ENCODE measurements at places on chromosomes 16 and 17.

GRCh38 chr16:5838725-5839124 lies 741.1 kb upstream of the EEF2KMT start:
- DNase-seq: no peak

- no peak for DNase-seq
Observed at GRCh38 chr16:83648347-83648746, 159.4 kb upstream of the HSBP1 start.

DNA sequence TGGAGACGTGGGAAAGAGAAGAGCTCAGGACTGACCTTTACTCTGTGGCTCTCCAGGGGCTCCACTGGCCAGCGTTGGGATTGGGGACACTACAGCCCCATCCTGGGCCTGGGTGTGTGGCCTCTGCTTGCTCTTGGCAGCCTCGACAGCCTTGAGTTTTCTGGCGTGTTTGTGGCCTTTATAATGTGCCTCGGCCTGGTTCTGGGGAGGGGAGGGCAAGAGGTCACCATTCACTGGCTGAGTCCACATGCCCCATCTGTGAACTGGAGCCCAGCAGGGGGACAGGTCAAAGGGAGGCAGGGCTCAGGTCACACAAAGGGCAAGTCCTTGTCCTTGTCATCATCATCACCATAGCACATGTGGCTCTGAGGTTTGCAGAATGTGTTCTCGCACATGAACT lies 11.7 kb downstream of the NKIRAS2 start:
- no peak for DNase-seq

GRCh38 chr16:54679531-54679930 lies 251.1 kb upstream of the IRX5 start:
- no peak for DNase-seq

GRCh38 chr17:14768923-14769322 lies 468.0 kb downstream of the HS3ST3B1 start:
- DNase-seq: no peak

DNA sequence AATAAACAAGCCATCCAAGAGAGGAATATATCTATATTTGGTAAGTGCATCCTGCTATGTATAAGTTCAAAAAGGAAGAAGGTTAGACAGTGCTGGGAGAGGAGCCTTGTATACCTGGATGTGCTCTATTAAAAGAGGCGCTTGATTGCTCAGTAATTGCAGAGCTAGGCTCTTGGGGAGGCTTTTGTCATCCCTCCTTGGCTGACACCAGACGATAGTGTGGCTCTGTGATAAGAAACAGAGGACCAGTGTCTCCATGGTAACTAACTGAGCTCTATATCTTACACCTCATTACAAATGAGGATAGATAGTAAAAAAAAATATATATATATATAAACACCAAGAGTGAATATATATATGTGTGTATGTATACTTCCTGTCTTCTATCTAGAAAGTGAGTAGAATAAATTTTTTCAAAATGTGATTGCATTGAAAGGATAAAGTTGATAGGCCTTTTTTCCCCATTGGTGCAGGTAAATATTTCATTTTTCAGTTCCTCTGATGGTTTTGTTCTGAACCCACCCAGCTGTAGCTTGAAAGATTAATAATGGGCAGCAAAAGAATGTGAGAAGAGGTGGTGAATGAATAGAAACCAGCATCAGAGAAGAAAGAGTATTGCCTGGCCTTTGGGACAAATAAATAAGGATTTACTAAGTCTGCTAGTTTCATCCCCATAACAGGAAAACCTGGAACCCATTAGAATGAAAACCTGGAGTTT lies 303.7 kb downstream of the ZFHX3 start:
- DNase-seq: no peak

DNA sequence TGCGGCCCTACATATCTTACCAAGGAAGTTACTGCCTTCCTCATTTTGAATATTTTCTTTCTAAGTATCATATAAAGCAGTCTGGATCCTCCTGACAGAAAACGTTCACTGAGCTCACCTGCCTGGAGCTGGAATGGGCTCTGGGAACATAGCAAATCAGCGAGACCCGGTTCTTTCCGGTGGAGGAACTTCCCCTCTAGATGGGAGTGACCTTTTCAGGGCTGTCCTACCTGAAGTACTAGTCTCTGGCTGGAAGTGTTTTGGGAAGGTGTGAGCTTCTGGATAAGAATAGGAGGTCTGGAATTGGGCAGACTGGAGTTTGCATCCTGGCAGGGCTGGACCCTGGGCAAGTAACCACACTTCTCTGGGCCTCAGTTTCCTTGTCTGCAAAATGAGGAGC lies 79.3 kb downstream of the SDR42E1 start:
- DNase-seq: no peak

- no peak for DNase-seq
Observed at GRCh38 chr17:59892251-59892923, 356 bp downstream of the TUBD1 start.

GRCh38 chr17:64015447-64015846 lies 5.0 kb downstream of the ICAM2 start:
- no peak for DNase-seq

DNA sequence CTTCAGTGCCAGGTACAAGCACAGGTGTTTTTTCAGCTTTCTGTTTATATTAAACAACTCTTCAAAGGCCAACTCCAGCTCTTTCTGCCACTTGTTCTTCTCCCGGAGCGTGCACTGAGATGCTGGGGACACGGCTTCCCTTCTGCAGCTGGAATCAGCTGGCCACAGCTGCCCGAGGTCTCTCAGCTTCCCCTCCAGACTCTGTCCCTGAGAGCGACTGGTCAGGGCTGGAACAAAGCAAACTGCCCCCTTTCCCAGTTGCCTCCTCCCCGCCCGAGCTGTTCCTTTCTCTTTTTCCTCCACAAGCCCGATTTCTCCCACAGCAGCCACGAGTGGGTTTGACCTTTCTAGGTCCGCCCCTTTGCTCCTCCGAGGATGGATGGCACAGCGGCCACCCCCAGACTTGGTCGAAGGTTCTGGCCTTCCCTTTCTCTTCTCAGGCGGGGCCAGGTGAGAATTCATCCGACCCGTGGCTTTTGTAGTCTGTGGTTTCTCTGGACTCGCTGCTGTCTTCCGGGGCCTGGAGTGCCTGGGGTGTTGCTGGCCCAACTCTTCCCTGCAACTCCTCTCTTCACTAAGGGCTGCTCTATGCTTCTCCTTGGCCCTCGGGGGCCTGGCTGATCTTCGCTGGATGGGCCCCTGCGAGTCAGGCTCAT lies 11.5 kb downstream of the CEP295NL start:
- no peak for DNase-seq

- DNase-seq: peak; percentile 78
Observed at GRCh38 chr17:16281351-16281750, 64.3 kb downstream of the PIGL start.

GRCh38 chr17:33712120-33712519 lies 419.0 kb upstream of the ASIC2 start:
- DNase-seq: no peak

DNA sequence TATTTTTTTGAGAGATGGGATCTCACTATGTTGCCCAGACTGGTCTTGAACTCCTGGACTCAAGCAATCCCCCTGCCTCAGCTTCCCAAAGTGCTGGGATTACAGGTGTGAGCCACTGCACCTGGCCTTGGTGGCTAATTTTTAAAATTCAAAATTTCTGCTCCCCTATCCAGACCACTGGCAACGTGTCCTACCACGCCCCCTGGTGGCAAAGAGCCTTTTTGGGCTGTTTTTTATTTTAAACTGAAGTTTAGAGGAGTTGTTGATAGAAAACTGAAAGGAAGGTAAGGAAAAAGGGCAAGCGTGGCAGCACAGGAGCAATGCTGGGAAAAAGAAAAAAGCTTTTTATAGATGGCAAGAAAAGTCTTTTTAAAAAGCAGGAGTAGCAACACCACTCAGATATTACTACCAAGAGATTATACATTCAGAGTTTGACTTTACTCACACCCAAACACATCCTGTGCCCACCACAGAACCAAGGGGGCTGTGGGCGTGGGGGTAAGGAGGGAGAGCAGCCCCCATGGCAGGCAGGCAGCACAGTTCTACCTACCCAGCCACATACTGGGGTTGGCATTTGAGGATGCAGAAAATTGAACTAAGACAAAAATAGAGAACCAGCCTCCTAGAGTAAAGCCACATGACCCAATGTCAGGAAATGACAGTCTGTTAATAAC lies 4.2 kb upstream of the MXRA7 start:
- no peak for DNase-seq

DNA sequence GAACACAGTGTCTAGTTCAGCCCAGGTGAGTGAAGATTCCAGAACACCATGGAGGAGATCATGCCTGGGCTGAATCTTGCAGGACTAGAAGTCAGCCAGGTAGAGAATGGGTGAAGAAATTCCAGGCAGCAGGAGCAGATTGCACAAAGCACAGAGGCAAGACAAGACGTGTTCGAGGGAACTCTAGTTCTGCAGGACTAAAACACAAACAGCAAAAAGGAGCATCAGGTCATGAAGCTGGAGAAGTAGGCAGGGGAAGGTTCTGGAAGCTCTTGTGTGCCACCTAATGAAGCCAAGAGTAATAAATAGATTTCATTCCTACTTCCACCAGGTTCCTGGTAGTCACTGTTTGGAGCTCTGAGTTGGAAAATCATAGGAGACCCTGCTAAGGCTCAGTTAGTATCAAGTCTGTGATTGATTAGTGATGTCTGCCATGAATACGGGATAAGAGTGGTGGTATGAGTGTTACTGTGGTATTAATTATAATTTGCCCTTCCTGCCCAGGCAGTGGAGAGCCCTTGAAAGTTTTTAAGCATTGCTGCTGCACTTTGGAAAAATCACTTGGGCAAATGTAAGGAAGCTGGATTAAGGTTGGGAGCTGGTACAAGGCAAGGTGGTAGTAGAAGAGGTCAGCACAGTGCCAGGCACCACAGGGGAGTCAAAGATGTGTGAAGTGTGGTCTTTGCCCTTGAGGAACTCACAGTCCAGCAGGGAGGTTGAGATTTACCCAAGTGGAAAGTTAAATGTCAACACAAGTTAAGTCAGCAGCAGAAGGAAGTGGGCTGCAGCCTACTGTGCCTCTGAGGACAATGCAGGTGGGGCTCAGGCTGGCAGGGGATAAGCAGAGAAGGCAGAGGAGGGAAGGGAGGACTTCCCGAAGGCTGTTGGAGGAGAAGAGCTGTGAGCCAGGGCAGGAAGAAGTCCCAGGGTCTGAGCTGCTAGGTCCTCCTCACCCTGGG lies 13.5 kb upstream of the FOXN1 start:
- DNase-seq: no peak

DNA sequence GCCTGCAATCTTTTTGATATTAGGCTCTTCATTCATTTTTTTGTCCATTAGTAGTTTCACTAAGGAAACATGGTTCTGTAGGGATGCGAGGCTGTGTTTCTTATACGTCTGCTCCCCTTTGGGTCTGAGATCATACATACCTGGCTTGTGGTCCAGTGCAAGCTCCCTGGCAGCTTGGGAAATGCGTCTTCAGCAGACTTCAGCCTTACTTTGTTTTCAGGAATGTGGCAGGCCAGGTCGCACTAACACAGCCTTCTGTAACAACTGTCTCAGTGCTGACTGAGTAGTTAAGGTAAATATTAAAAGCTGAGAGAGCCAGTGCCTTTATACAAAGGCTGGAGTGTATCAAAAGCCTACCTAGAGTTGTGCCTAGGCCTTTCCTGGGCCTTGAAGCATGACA lies 970.5 kb upstream of the EEF2KMT start:
- DNase-seq: no peak

GRCh38 chr17:6913608-6914443 lies 82.0 kb upstream of the ALOX12 start:
- DNase-seq: no peak

DNA sequence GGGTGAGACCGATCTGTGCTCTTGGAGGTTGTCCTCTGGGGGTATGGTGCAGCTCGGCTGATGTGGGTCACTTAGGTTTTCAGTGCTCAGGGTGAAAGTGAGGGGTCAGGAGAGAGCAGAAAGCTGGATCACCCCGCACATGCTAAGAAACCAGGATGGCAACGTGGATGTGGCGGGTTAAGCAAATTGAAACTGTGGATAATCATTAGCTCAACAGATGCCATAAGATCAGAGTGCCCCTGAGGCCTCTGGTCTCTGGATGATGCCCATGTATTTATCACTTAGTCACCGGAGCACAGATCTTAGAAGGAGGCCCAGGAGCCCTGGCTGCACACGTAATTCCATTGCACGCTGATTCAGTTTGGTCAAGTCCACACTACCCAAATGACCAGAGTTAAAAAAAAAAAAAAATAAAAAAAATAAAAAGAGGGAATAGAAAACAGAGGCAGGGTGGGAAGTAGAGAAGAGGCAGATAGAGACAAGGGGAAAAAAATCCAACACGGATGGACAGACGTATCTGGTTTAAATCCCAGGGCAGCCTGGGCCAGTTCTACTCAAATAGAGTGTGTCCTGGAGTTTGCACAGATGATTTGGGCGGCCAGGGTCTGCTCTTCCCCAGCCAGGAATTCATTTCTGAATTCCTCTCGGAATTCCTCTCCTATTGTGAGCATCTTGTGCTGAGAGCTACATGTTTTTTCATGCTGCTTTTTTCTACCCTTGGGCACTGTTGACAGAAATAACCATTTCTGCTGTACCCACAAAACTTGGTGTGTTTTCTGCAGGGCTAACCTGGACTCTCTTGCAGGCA lies 378.3 kb downstream of the CPPED1 start:
- DNase-seq: no peak

GRCh38 chr16:57950382-57950781 lies 20.5 kb downstream of the CNGB1 start:
- no peak for DNase-seq

DNA sequence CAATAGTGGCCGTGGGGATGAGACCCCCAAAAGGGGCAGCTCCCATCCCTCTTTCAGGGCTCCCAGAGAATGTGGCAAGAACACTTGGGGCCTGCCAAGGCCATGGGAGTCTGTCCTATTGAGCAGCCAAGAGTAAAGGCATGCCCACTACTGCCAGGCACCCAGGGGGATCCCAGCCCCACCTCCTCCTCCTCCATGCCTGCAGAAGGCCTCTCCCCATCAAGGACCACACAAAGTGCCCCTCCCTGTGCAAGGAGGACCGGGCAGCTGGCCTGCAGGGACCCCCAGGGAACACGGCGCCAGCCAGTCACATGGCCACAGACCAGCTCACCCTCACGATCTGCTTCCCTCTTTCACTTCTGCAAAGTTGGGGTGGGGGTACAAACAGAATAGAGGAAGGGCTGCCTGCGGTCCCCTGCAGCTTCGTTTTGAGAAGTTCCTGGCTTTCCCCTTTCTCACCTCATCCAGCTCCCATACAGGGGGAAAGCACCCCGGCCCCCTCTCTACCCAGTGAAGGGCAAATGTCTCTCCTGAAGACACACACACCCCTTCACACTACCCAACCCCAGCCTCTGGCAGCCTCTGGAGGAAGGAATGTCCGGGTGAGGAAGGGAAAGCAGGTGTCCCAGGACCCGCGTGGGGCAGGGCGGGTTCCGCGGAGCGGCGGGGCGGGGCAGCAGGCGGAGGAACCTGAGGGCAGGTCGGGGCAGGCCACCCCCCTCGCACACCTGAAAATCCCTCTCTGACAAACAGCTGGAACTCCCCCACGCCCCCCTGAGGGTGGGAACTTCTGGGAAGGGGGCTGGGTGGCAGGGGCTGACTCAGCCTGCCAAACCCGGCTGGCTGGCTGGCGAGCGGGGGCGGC lies 2.0 kb downstream of the PPP1R9B start:
- no peak for DNase-seq

DNA sequence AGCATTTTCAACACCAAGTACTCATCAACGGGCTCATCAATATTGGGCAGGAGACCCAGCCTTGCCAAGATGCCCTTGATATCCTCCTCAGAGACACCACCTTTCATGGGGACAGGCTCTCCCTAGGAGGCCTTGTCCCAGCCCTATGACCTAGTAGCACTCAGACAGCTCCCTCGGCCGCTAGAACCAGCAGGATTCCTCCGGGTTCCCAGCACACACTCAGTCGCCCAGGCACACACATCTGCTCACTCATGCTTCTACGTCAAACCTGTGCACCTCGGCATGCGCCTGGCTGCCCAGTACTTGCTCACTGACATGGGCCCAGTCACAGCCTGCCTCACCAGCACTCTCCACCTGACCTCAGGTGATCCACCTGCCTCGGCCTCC lies 17.0 kb downstream of the SRCIN1 start:
- DNase-seq: no peak

All from HS-27A (cell line).